ENCODE measurements at places on chromosomes 2 and 18. TPM values are rescaled to one million over a fixed set of nuclear protein-coding genes. Genes with fewer than 3 reads are reported as not detected.

DNA sequence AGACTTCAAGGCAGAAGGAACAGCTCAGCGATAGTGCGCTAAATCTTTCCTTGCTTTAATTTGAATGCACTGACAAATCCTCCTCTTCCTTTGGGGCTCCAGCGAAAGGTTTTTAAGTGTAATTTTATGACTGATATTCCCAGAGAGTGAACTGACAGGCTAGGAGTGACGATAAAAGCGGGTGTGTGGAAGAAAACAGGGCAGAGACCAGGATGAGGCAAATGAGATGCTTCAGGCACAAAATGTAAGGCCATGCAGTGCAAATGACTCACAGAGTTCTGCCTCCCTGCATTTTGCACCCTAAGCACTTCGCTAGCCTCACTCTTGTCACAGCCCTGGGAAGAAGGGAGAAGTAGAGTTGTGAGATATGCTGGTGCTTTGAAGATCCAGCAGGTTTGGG lies 14.7 kb downstream of the KLHL23 start:
- DNase-seq, result no peak

GRCh38 chr2:201057087-201057521 lies 14.4 kb downstream of the HYCC2 start:
- DNase-seq, result no peak

- DNase-seq, result no peak
These were observed 384.2 kb upstream of the SALL3 start for GRCh38 chr18:78595453-78595852.

- no peak for DNase-seq
These were observed 37.0 kb downstream of the LIMS1 start for GRCh38 chr2:108571286-108571685.

- DNase-seq, result no peak
These were observed 63.5 kb upstream of the RAB27B start for GRCh38 chr18:54764786-54765185.

- DNase-seq, result no peak
These were observed 359 bp downstream of the FRZB start for GRCh38 chr2:182866095-182866460.

GRCh38 chr2:218754781-218755180 lies 27.2 kb upstream of the CYP27A1 start:
- no peak for DNase-seq

- no peak for DNase-seq
These were observed 495.7 kb upstream of the TCF4 start for GRCh38 chr18:56083523-56084287.

DNA sequence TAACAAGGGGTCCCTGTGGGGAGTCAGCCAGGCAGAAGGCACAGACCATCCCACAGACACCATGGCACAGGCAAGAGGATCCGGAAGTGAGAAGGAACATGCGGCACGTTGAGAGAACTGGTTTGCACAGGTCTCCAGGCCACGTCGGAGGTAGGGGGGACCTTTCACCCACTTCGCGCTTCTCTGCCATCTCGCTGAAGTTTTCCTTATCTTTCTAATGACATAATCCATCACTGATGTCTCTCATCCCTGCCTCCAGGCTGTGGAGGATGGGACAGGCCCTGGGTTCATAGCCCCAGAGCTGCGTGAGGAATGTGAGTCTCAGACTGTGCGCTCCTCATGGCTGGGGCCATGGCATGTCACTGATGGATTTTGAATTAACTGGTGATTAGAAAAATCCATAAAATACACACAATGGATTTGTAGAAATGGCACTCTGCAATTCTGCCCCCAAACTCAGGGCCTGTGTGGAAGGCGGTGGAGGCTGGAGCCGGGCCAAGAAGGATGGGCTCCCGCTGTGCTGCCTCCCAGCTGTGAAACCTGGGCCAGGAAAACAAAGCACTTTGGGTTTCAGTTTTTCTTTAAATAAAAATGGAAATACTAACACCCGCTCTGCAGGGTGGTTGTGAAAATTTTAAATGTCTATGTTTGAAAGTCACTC lies 113.3 kb upstream of the ALKAL2 start:
- DNase-seq, result no peak

- no peak for DNase-seq
These were observed 28.8 kb downstream of the STEAP3 start for GRCh38 chr2:119252186-119253113.

- no peak for DNase-seq
These were observed 24.8 kb upstream of the LMAN1 start for GRCh38 chr18:59383851-59384250.

GRCh38 chr2:95231723-95232122 lies 24.4 kb downstream of the ZNF892 start:
- peak; percentile 36 for DNase-seq

GRCh38 chr18:55732227-55733106 lies 144.5 kb upstream of the TCF4 start:
- DNase-seq, result no peak

- no peak for DNase-seq
These were observed 2.0 kb downstream of the TMEM169 start for GRCh38 chr2:216083464-216084281.

DNA sequence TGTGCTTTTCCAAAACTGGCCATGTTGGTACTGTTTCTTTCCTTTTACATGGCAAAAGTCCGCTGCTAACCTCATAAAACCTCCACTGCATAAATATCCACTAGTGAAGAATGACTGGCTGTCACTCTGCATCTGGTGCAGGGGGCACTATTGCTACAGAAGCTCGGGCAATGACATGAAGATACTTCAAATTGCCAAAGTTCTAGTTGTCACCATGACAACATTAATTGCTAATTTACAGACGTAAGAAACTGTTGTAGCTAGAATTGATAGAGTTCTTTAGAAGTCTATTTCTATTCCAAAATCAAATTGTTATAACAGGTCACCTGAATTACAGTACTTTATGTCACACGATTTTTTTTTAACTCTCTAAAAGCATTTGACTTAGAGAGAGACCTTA lies 845 bp downstream of the CFAP210 start:
- peak; percentile 10 for DNase-seq

- DNase-seq, result no peak
These were observed 3.1 kb upstream of the EMX1 start for GRCh38 chr2:72914206-72914559.

- no peak for DNase-seq
These were observed 56.3 kb upstream of the UBE2E3 start for GRCh38 chr2:180924063-180924462.

DNA sequence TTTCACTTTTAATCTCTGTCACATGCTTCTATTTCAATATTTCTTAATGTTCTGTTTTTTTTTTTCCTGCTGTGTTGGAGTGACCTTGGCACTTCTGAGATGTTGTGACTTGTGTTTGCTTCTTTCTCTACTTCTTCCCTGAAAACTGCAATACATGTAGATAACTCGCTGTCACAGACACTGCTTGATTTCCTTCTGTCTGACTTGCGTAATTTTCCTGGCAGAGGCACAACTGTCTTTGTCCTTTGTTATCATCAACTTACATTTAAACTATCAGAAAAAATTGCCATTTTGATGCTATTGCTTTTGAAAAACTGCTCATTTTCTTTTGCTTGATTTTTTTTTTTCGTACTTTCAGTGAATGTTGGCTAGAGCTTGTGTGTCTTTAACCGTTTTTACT lies 69.0 kb downstream of the BABAM2 start:
- DNase-seq, result no peak

DNA sequence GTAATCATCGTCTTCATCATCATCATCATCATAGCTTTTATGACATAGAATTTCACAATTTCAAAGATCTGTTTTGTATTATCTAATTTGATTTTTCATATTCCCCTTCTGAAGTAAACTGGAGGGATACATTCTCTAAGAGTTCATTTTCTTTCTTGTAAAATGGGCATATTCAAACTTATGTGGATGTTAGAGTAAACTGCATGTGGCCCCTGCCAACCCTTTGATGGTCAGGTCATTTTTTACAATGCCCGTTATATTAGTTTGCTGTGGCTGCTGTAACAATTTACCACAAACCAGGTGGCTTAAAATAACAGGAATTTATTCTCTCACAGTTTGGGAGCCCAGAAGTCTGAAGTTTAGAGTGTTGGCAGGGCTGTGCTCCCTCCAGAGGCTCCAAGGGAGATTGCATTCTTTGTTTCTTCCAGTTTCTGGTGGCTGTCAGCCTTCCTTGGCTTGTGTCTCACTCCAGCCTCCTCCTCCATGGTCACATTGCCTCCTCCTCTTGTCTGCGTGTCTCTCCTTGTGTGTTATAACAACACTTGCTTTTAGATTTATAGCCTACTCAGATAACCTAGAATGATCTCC lies 127.5 kb upstream of the MMADHC start:
- no peak for DNase-seq

- DNase-seq, result no peak
These were observed 155.5 kb upstream of the CAVIN2 start for GRCh38 chr2:192002418-192002817.

GRCh38 chr2:203733684-203734083 lies 27.2 kb downstream of the CD28 start:
- DNase-seq, result no peak

GKN1 gene
- polyA plus RNA-seq, result not detected

DYNAP gene
- polyA plus RNA-seq, result not detected

CD8B2 gene
- polyA plus RNA-seq, result 0.18 TPM

Data from right renal cortex interstitium (tissue), 3 donors.